Stimulated activated CD4-positive, alpha-beta T cell treated with anti-CD3 and anti-CD28 coated beads, Interleukin-15, amount 100 ng/mL, for 1 hour (primary cell): ENCODE measurements at places on chromosomes 2 and 18.

DNA sequence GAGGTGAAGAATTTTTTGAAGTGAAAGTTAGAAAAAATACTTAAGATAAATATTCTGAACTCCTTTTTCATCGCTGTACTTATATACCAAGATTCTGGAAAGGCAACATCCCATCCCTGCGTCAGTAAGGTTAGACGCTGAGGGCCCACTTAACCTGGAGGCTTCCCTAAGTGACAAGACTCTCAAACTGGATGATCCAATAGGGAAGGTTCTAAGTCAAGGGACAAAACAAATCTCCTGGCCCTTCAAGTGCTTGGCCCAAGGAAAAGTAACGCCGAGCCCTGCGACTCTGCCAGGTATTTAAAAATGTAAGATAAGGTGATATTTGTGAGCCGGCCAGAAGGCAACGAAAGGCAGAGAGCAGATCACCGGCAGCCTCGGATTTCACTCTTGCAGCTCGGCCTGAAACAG lies 1.3 kb downstream of the STK39 start:
- DNase-seq: no peak

DNA sequence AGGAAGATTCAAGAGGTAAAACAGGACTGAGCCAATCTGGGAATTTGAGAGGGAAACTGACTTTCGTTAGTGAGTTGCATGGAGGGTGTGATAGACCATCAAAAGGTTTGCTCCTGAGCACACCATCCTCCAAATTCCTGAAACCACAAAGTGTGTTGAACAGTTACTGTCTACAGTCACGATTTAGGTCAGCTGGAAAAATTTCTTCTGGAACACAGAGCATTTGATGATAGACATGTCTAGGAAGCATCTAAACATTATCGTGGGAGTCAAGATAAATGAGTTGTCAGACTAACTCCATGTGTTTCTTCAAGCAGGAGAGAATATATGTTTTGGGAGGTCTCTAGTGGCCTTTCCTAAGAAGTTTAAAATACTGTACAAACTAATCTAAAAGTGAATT lies 449.4 kb upstream of the SLC14A2 start:
- no peak for DNase-seq

DNA sequence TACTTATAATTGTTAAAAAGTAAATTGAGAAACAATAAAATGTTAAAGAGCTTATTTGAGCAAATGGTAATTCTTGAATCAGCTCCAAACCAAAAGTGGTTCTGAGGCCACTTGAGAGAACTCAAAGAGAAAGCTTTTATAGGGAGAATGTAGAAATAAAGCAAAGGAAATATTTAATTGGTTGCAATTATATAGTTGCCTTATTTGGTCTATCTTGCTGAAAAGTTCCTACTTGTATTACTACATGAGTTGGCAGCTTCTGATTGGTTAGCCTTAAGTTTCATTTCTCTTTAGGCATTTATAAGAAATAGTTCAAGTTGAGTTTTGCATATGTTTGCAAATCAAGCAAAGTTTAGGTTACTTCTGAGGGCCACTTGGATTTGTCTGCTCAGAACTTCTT lies 38.1 kb downstream of the SCN2A start:
- DNase-seq: no peak

- DNase-seq: no peak
Measured at GRCh38 chr18:76602191-76602590, 107.1 kb upstream of the ZNF516 start.

DNA sequence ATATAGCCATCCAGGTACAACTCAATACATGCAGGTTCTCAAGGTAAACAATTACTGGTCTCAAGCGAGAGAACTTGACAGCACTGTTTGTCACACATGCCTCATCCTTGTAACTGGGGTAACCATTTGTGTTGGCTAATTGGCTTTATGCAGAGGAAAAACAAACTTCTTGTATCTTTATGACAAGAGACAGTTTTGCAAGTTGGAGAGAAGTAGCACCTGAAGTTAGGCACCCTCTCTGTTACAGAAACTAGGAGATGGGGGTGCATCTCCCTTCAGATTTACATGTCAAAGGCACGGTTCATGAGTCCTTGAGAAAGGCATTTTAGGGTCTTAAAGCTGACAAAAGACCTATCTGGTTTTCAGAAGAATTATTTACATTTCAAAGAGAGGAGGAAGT lies 241.7 kb downstream of the CD226 start:
- no peak for DNase-seq

- DNase-seq: no peak
Measured at GRCh38 chr18:47506897-47507296, 255.4 kb upstream of the SKOR2 start.

- no peak for DNase-seq
Measured at GRCh38 chr2:130810490-130810889, 26.2 kb upstream of the ARHGEF4 start.

GRCh38 chr2:217573571-217573970 lies 429.2 kb downstream of the TNS1 start:
- no peak for DNase-seq

- DNase-seq: no peak
Measured at GRCh38 chr2:120622886-120623753, 112.5 kb upstream of the GLI2 start.

- DNase-seq: no peak
Measured at GRCh38 chr2:100752628-100753333, 67.2 kb upstream of the NPAS2 start.

- DNase-seq: no peak
Measured at GRCh38 chr2:84362541-84362940, 96.5 kb downstream of the SUCLG1 start.

GRCh38 chr2:79702905-79703304 lies 190.1 kb downstream of the CTNNA2 start:
- DNase-seq: no peak

DNA sequence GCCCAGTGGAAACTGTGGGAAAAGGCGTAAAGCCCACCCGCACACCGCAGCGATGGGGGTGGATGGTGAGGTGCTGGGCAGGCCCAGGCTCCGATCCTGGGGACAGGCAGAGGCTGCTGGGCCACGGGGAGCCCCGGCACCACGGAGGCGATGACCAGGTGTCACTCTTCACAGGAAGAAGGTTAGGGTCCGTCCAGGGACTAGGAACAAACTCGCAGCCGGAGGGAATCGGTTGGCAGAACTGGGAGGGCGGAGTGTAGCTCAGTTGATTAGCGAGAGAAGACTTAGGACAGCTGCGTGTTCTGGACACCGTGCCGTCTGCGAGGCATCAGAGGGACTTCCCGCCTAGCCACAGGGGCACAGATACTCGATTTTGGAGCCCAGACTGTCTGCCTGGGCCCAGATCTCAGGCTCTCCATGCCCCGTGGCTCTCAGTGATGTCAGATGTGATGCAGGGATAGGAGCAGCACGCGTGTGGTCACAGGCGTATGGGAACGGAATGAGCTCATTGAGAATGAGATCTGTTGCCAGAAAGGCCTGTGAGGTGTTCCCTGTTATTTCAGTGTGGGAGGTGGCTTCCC lies 16.1 kb upstream of the ALLC start:
- DNase-seq: no peak

- no peak for DNase-seq
Measured at GRCh38 chr2:52710810-52711618, 1056.6 kb upstream of the CHAC2 start.

DNA sequence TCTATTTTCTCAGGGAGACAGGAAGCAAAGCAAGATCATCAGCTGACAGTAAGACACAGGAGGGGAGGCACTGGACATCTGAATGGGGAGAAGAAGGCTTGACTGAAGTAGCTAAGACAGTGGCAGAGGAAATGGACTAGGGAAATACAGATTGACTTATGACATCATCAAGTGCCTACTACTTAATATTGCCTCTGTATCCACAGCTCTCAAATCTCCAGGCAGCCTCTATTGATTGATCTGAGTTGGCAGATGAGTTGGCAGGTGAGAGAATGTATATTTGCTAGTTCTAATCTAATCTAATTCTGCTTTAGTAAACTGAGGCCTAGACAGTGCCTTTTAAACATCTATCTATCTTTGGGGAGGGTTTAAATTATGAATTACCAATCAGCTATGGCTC lies 242.1 kb downstream of the SLC8A1 start:
- no peak for DNase-seq

DNA sequence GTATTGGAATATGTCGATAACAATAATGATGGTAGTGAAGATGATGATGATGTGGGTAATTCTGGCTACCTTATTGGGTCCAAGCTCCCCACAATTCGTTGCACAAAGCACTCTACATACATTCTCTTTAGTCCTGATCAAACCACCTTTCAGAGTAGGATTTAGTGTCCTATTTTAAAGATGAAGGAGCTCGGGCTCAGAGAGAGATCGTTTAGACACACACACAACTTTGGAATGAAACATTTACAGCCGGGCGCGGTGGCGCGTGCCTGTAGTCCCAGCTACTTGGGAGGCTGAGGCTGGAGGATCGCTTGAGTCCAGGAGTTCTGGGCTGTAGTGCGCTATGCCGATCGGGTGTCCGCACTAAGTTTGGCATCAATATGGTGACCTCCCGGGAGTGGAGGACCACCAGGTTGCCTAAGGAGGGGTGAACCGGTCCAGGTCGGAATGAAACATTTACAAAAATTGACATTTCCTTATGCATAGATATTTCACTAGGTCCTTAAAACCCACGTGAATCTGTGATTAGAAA lies 50.7 kb downstream of the GREB1 start:
- no peak for DNase-seq

DNA sequence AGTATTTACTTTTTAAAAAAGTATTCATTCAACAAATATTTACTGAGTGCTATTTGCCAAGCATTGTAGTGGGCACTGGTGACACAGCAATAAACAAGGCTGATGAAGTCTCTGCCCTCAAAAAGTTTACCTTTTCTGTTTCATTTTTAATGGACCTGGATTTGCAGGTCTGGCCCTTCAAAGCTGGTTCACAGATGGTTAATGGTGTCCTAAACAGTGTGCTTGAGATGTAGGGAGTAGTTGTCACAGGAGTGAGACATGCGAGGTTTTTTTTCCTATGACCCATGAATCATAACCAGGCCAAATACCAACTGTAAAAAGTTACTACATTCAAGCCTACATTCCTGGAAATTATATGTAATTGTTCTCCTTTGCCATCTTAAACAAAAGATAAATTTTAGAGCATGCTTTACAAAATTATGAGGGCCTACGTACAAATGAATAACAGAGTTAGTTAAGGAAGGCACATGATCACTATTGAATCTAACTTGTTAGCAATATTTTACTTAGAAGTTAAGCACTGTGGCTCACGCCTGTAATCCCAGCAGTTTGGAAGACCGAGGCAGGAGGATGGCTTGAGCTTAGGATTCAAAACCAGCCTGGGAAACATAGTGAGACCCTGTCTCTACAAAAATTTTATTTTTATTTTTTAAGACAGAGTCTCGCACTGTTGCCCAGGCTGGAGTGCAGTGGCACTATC lies 223.9 kb downstream of the MBD5 start:
- no peak for DNase-seq

DNA sequence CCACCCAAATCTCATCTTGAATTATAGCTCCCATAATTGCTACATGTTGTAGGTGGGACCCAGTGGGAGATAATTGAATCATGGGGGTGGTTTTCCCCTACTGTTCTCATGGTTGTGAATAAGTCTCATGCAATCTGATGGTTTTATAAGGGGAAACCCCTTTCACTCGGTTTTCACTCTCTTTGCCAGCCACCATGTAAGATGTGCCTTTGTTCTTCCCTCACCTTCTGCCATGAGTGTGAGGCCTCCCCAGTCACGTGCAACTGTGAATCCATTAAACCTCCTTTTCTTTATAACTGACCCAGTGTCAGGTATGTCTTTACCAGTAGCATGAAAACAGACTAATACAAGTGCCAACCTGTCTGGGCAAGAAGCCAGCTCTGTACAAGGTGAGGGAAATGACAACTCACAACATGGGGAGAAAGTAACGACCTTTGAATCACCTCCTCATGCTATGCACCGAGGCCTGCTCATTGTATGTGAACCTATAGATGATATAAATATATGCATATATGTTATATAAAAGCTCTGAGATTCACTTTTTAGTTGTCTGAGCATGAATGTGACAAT lies 162.2 kb downstream of the ALPK2 start:
- DNase-seq: no peak

- no peak for DNase-seq
Measured at GRCh38 chr2:8472545-8473323, 209.1 kb upstream of the ID2 start.

- DNase-seq: no peak
Measured at GRCh38 chr2:138447889-138448570, 53.5 kb upstream of the SPOPL start.

DNA sequence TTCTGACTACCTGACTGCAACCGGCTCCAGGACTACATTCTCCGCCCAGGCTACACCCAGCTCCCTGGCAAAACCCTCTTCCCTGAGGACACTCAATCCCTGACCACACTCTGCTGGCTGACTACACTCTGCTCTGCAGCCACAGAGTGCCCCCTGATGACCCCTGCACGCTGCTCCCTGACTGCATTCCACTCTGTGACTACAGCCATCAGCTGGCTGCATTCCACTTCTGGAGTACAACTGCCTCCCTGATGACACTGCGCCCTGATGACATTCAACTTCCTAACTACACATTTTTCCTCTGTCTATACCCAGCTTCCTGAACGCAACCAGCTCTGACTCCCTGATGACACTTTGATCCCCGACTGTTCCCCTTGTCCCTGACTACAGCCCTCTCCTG lies 71.3 kb upstream of the NRXN1 start:
- no peak for DNase-seq

GRCh38 chr18:48991319-48991660 lies 40.5 kb upstream of the SMAD7 start:
- DNase-seq: no peak

DNA sequence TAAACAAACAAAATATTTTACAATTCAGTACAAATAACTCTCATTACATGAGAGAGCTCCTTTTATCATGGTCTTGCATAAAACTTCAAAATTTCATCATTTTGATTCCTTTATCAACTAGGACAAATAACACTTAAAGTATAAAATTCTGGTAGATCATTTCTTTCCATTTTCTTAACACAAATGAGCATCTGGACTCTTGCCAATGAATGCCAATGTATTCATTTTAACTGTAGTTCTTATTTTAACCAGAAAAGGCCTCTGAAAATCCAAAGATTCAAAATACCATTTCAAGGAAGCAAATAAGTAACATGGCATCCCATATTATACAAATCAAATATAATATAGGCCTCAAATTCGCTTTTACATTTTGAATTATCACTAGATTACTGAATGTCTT lies 13.8 kb upstream of the POU3F3 start:
- no peak for DNase-seq

DNA sequence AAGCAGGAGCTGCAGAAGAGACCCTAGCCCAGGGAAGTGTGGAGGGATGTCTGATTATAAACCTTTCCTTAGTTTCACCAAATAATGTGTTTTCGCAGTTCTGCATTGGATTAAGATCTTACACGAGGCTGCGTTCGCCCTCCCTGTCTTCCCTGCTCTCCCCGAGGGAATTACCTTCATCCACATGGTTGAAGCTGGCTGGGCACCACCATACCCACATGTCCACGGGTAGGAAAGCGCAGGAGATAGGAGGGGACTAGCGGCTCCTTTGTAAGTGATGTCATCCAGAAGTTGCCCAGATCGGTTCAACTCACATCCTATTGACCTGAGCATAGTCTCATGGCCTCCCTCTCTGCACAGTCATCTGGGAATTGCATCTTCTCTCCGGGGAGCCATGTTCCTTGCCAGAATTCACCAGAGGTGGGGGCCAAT lies 1.1 kb downstream of the TTL start:
- no peak for DNase-seq
